ENCODE measurements at places on chromosomes 7 and 10.
A peak's percentile ranks its signal among the peaks of the same experiment; 100 is the strongest.

DNA sequence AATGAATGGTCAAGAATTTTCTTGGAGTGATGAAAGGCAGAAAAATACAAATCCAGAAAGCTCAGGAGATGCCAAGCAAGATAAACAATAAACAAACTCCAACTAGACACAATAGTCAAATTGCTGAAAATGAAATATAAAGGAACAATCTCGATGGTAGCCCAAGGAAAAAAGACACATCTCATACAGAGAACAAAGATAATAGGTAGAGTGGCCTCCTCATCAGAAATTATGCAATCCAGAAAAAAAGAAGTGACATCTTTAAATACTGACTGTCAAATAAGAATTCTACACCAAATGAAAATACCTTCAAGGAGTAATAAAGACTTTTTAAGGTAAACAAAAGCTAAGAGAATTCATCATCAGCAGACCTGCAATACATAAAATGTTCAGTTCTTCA, 150.4 kb downstream of the ANK3 start:
- DNase-seq: no peak

- DNase-seq: no peak
These were observed 3.5 kb upstream of the ADIRF start for GRCh38 chr10:86964847-86965190.

GRCh38 chr7:117775801-117776200, 97.4 kb downstream of the CTTNBP2 start:
- DNase-seq: no peak

GRCh38 chr7:1859266-1860035, 189.4 kb downstream of the ELFN1 start:
- DNase-seq: no peak

DNA sequence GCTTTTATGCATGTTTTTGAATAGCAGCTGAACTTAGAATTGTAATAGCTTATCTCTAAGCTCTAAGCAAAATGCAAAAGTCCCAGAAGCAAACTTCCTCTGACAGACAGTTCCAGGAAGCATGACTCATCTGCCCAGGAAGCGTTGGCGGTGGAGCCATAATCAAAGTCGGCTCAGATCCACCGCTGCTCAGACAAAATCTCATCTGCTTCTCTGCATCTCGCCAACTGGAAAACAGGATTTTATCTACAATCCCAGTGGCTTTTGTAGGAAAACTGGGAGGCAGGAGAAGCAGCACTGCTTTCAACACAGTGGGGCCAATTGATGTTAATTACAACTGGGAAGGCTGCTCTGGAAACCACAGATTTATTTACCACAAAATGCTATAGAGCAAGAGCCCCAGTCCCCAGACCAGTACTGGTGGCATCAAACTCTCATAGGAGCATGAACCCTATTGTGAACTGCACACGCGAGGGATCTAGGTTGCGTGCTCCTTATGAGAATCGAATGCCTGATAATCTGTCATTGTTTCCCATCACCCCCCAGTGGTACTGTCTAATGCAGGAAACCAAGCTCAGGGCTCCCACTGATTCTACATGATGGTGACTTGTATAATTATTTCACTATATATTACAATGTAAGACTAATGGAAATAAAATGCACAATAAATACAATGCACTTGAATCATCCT, 99.9 kb downstream of the CUBN start:
- no peak for DNase-seq

GRCh38 chr10:84783386-84783785, 455.0 kb downstream of the CCSER2 start:
- DNase-seq: peak; percentile 65

GRCh38 chr7:128410451-128410753, 620 bp upstream of the IMPDH1 start:
- no peak for DNase-seq

DNA sequence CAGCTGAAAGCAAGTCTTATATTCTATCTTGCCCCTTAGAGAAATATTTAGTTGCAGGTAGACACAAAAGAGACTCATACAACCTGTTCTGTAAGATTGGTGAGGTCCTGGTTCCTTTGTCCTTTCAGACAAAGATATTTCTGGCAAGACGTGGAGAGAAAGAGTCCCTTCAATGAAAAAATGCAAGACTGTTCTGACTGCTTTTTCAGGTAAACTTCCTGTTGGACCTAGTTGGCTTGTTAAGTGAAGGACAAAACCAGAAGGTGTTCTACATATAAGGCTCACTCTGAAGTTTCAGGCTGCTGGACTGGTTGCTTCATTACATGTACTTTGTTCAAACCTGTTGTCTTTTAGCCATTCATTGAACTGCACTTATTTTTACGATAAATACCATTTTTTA, 119.0 kb upstream of the PTPRZ1 start:
- DNase-seq: no peak

DNA sequence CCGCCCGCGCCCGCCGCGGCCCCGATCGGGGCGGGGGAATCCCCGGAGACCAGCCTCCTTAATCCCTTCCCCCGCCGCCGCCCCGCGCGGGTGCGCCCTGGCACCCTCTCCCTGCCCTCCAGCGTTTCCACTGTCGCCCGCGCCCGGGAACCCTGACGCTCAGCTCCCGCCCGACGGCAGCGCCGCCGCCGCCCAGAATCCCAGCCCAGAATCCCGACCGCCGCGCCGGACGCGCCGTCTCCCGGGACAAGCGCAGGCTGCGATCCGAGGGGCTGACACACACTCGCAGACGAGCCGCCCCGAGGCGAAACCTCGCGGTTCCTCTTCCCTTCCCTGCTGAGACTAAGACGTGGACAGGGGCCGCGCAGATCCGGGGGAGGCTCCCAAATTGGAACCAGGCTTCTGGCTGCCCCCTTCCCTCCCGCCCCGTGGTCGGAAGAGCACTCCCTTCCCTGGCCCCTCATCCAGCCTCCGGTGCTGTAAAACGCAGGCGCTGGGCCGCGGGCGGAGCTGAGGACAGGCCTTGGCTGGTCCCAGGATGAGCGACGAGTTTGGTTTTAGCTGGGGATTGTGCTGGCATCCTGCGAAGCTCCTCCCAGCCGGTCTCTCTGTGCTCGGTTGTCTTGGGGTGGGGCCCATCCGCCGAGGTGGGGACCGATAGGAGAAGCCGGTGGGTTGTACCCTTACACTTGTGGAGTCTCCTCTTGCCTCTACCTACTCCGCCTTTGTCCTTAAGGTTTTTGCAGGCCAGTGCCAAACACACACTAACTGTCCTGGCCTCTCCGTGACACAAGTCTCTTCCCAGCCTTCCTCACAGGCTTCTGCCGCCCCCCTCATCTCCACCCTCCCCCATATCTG, 1.1 kb downstream of the MARVELD1 start:
- DNase-seq: peak; percentile 50

DNA sequence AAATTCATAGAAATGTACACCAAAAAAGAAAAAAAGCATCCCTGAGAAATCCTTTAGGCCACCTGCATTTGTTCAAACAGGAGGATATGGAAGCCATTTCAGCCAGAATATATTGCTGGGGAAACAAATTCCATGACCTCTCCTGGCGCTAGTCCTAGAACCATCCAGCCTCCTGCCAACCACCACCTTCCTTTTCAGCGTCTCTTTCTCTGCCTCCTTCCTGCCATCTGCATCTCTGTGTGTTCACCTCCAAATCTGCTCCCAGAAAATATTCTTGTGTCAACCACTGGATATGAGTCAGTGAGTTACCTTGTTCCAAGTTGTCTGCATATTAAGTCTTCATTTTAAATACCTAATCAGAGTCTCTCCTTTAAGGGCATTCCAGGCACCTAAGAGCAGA, 50.6 kb upstream of the NPY start:
- DNase-seq: no peak

DNA sequence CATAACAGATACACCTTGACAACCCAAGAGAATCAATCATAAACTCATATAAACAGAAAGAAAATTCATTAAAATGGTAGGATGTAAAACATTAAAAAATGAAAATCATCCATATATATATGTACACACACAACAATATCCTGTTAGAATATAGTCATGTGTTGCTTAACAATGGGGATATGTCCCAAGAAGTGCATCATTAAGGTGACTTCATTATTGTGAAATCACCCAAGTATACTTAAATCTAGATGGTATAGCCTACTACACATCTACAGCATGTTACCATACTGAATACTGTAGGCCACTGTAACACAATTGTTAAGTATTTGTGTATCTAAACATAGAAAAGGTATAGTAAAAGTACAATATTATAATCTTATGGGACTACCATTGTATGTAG, 115.8 kb upstream of the TMEM168 start:
- DNase-seq: no peak

All from SK-N-DZ (cell line).